ENCODE measurements at places on chromosomes 3 and 15. TPM values are rescaled to one million over a fixed set of nuclear protein-coding genes. Genes with fewer than 3 reads are reported as not detected.

DNA sequence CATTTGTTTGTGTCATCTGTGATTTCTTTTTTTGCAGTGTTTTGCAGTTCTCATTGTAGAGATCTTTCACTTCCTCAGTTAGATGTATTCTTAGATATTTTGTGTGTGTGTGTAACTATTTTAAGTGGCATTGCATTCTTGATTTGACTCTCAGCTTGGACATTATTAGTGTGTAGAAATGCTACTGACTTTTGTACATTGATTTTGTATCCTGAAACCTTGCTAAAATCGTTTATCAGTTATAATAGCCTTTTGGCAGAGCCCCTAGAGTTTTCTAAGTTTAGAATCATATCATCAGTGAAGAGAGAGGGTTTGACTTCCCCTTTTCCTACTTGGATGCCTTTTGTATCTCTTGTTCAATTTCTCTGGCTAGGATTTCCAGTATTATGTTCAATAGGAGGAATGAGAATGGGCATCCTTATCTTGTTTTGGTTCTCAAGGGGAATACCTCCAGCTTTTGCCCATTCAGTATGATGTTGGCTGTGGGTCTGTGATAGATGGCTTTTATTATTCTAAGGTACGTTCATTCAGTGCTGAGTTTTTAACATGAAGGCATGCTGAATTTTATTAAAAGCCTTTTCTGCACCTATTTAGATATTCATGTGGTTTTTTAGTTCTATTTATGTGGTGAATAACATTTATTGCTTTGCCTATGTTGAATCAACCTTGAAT is 211.7 kb downstream of the MBNL1 start:
- no peak for DNase-seq

DNA sequence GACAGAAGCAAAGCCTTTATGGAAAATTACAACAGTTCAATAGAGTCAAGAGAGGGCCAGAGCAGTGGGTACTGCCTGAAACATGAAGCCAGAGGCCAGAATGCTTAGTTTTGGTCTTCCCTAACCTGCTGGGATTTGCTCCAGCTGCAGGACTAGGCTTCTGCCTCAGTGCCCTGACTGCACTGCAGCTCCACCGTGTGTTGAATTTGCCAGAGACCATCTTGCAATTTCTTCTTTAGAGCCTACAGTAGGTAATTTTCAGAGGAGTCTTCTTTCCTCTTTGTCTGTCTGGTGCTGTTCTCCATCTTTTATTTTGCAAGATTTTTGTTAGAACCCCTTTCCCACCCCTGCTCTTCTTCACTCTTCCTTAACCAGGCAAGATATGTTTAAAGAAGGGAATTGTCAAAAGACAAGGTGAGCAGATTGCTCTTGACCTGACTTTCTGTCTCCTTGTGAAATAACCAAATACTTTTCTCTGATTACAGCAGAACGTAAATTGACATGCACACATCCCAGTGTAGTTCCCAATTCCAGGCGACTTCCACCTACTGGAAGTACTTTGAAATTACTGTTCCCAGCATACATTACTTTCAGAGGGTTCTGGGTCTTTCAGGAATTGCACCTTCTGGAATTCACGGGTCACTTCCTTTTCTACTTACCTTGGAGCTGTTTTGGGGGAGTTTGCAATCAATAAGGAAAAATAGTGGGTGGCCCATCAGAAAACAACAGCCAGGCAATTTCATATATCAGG is 161.2 kb downstream of the MINAR1 start:
- no peak for DNase-seq

DNA sequence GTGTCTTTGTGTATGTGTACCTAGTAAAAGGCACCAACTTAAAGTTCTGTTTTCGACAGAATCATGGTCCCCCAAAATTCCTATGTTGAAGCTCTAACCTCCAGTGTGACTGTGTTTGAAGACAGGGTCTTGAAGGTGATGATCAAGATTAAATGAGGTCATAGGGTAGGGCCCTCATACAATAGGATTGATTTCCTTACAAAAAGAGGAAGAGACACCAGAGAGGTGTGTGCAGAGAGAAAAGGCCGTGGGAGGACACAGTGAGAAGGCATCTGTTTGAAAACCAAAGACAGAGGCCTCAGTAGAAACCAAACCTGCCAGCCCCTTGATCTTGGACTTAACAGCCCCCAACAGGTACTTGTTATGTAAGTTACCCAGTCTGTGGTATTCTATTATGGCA is 52.0 kb upstream of the CORO2B start:
- DNase-seq: no peak

DNA sequence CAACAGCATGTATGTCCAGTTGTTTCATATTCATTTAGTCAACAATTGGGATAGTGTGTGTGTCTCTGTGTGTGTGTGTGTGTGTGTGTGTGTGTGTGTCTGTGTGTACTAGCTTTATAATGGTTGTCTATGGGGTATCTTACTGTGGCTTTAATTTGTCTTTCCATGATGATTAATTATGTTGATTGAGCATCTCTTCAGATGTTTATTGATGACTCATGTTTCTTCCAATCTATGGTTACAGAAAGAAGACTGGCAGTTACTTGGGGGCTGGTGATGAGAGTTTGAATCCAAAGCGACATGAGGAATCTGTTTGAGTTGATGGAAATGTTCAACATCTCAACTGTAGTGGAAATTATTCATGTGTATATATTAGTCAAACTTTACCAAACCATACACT is 440.1 kb downstream of the ZNF385D start:
- no peak for DNase-seq

DNA sequence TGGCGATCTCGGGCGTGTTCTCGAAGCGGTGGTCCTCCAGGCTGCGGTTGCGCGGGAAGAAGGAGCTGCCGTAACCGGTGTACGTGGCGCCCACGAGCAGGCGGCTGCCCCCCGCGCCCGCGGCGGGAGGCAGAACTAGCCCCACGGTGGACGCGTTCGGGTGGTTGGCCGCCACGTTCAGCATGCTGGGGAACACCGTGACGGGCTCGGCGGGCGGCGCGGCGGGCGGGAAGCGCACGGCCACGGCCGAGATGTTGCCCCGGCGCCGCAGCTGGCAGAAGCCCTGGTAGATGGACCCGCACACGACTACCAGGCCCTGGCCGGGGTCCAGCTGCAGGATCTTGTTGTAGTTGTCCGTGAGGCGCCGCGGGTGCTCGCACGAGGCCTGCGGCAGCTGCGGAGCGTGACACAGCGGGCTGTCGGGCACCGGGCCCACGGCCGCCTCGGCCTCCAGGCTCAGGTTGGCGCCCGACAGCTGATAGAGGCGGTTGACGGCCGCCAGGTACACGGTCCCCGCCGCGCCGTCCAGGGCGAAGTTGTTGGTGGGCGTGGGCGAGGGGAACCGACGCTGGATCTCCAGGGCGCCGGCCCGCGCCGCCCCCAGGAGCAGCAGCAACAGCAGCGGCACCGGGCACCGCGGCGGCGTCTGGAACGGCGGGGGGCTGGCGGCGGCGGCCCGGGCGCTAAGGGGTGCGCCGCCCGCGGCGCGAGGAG is 397 bp downstream of the PLXND1 start:
- no peak for DNase-seq

DNA sequence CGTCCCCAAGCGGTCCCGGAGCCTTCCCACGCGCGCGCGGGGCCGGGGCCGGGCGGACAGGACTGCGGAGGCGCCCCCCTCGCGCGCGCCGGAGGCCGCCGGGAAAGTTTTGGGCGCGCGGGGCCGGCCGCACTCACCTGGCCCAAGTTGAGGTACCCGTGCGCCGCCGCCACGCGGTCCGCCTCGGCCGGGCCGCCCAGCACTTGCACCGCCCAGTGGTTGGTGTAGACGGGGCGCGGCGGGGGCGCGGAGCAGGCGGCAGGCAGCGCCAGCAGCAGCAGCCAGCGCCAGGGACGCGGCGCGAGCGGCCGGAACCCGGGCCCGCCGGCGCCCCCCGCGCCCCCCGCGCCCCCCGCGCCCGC is 289 bp downstream of the PCSK6 start:
- peak; percentile 83 for DNase-seq

- DNase-seq: peak; percentile 94
Measured at GRCh38 chr15:90221246-90221900, 12.4 kb downstream of the CIB1 start.

GRCh38 chr15:31285772-31286261 is 40.8 kb upstream of the KLF13 start:
- no peak for DNase-seq

DNA sequence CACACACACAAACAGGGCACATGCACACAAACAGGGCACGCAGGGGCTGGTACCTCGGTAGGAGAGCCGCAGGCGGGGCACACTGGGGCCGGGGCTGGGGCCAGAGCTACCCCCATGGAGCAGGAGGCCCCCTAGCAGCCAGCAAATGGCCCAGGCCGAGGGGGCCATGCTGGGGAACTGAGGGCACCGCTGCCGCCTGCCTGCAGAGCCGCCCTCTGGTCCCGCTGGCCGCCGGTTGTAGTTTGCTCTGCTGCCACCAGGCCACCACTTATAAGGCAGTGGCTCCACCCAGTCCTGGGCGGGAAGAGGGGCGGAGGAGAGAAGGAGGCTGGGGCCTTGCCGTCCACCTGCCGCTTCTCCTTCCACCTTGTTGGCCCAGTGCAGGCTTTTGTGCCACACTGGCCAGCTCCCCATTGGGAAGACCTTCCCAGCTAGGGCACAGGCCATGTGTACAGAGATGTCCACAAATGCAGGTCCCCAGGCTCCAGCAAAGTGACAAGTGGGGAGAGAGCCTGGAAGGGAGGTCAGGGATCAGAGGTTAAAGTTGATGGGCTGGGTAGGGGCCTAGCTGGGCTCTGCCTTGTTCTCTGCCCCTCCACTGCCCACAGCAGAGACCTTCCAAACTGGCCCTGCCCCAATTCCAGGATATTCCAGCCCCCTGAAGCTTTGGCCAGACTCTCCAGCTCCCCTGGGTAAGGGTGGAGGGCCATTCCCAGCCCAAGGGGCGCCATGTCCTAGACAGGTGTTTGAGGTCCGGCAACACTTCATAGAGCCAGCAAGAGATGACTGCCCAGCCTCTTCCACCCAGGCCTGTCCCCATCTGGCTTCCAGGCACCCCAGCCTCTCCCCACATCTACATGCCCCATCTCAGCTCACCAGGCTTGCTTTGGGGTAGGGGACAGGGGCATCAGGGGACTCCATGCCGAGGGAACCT is at the start of gene SEMA3G:
TSS of gene SEMA3G (minus strand) at position 244 of the 934 bp plus-strand sequence. CDS start at position 168, 76 bp downstream.
- peak; percentile 90 for DNase-seq

GRCh38 chr3:170418422-170419398 is at the start of gene CLDN11:
Gene CLDN11, plus strand, starts transcription at chr3:170418868. Its CDS starts 199 bp downstream, at chr3:170419067.
- peak; percentile 84 for DNase-seq

DNA sequence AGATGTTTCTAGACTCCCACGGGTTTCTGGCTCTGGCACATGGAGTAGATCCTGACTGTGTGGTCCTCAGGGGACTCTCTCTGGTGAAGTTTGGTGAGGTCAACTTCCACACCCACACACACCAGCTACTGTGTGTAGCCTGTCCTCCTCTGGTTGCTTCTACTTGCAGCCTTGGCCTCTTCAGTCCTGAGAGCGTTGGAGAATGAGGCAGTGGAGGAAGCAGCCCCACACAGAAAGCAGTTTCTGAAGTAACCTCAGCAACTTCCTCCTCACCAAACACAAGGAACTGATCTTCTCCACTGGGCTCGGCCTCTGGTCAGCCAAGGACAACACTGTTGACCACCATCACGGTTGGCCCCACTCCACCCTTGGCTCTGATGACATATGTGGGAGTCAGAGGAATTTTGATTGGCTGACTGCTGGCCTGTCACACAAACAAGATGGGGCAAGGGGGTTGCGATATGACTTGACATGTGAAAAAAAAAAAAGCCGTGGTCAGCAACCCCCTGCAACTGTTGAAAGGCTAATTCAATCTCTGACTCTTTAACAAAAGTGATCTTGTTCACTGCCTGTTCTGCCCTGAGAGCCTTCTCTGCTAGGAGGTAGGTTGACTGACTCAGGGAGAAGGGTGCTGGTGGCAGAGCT is 19.6 kb downstream of the CD86 start:
- DNase-seq: peak; percentile 86

DNA sequence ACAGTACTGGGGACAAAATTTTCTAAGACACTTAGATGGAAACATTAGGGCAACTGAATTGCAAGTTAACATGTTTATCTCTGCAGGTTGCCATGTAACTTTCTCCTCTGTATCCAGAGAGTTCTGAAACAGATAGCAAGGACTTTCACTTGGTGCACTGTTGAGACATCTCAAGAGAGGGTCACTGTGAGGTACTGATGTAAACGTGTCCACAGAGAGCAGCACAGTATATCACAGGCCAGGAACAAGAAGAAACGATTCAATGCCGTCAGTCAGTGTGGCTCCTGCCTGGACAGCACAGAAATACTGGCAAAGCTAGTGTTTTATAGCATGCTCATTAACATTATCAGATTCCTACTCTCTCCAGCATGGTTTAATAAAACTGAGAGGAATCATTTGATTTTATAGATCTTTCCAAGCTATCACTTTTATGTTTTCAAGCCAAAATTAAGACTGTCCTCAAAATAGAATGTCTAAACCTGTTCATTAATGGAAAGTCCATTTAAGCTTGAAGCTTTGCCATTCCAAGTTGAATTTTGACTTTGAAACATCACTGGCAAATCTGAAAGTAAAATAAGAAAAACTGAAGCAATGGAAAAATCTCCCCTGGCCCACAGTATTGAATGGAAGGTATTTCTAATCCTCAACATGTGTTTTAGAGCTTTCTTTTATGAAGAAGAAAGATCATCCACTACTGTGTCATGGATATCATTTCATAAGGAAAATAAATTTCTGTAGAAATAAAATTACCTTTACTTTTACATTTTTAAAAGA is 102.7 kb downstream of the IMPG2 start:
- no peak for DNase-seq

The ATG3 gene
- total RNA-seq: 49.1 TPM

The GOLGA8G gene
- total RNA-seq: not detected

The ACKR2 gene
- 20.6 TPM for total RNA-seq

Measured in posterior vena cava (tissue), 2 donors.